ENCODE measurements at places on chromosomes 7 and 10. TPM values are rescaled to one million over a fixed set of nuclear protein-coding genes. Genes with fewer than 3 reads are reported as not detected.
A peak's percentile ranks its signal among the peaks of the same experiment; 100 is the strongest.

DNA sequence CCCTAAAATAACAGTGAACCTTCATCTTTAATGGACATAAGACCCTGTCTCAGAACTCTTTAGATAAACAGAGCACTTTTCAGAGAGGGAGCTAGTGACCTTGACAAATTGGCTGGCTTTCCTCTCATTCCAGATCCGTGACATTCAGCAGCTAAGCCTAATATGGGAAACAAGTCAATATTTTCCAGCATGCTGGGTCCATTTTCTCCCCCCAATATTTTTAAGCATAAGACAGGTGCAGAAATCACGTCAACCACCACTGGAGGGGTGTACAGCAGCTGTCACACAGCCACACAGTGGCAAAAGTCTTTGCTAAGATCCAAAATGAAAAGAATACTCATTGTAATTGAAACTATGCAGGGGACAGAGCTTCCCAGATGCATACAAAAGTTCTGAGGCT is 26.1 kb downstream of the LRRTM3 start:
- DNase-seq = no peak

DNA sequence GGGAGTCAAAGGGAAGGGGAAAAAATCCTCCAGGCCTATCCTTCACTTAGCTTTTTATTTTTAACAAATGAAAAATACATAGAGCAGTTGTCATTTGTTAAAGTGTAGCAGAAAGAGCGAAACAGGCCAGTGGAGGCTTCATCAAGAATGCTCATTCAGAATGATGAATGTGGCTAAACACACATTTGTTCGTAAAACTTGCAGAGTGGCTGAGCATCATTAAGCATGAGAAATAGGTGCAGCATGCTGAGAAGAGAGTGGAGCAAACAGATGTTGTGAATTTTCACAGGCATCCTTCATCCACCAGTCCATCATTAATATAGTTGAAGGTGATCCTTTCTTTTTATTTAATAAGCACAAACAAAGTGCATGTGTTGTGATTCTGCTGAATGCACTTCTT is 407.6 kb downstream of the LRMDA start:
- no peak for DNase-seq

GRCh38 chr7:25710959-25711358 is 441.0 kb upstream of the NFE2L3 start:
- no peak for DNase-seq

- no peak for DNase-seq
These were observed 52.9 kb upstream of the ZMIZ2 start for GRCh38 chr7:44695756-44696155.

DNA sequence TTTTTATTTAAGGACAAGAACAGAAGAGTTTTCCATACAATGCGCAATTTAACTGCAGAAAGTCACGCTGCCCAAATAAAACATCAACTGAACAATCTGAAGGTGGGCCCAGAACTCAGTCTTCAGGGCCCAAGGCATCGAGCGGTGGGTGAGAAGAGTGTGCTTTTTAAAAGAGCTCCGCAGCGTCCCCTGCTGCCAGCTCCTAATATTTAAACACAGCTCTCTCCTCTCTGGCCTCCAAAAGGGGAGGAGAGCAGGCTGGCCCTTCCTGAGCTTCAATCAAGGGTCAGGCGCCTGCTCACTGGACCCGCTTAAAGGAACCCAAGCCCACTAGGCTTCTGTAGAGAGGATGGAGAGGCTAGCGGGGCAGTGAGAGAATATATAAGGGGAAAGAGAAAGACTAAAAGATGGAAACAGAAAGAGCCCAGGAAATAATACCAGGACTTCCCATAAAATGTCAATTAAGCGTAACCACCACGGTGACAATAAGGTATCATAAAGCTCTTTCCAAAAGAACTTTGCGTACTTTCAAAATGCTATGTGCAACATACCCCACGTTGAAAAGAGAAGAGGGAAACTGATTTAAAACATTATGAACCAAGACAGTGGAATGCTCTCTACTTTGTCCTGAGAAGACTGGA is 2.8 kb downstream of the FAM53B start:
- peak; percentile 89 for DNase-seq

GRCh38 chr7:45524445-45524844 is 49.7 kb upstream of the ADCY1 start:
- no peak for DNase-seq

DNA sequence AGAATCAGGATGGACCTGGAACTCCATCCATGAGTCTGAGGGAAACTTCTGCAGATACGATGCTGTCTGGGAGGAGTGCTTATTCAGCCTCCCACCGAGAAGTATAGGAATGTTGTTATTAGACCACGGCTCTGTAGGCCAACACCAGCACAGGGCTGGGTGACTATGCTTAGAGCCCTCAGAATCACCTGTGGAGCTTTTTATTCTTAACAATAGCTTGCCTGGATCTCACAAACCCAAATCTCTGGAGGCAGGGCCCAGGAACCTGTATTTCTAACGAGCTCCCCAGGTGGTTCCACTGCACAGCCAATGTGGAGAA is 55.6 kb upstream of the ARID5B start:
- no peak for DNase-seq

DNA sequence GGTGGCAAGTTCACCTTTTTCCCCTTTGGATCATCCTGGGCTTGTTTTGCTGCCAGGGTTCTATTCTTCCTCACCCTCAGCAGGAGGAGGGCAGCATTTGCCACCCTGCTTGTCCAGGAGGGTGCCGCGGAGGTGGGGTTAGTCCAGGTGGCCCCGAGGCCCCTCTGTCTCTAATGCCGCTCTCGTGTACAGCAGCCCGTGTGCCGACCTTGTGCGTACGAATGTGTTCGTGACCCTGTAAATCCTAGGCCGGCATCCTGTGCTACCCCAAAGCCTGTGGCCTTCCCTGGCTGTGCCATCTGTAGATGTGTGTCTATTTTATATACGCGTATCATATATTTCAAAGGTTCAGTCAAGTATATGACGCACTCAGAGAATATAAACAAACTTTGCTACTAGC is 10.6 kb downstream of the IQCE start:
- DNase-seq = no peak

GRCh38 chr10:129678186-129678585 is 211.1 kb downstream of the MGMT start:
- DNase-seq = no peak

Gene ACTA2
- total RNA-seq = 41.5 TPM

- DNase-seq = no peak
These were observed 6.7 kb downstream of the KCP start for GRCh38 chr7:128903621-128904361.

Gene KDM7A
- total RNA-seq = 5.3 TPM

Gene PTPRZ1
- total RNA-seq = 18.5 TPM

Gene OGDHL
- 2.6 TPM for total RNA-seq

GRCh38 chr7:36456138-36456537 is 66.5 kb downstream of the ANLN start:
- DNase-seq = no peak

GRCh38 chr10:84510121-84510520 is 181.7 kb downstream of the CCSER2 start:
- no peak for DNase-seq

DNA sequence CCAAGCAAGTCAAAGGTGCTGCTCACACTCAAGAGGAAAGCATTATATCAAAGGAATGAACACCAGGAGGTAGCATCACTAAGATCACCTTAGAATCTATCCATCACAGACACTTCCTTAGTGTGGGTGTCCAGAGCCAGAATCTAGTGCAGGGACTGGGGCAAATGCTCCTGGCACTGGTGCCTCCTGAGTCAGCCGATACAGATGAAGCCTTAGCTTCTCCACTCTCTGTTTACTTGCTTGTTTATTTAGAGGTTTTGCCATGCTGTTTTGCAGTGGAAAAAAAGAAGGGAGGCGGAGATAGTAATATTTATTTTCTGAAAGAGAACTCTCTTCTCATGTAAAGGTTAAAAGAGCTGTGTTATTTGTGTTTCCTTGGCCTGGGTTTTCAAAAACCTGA is 303.1 kb downstream of the WDR11 start:
- no peak for DNase-seq

Data from body of pancreas (tissue), 4 donors.